ENCODE measurements at places on chromosomes 3 and 15.

- DNase-seq, result no peak
Observed at GRCh38 chr3:116348216-116348615, 97.1 kb downstream of the LSAMP start.

- DNase-seq, result no peak
Observed at GRCh38 chr3:164326714-164327113, 751.6 kb downstream of the SI start.

GRCh38 chr3:104526901-104527401 lies 839.8 kb upstream of the ALCAM start:
- DNase-seq, result no peak

GRCh38 chr3:19107719-19108118 lies 40.6 kb upstream of the KCNH8 start:
- DNase-seq, result no peak

Measured in fibroblast of skin of back (primary cell).